ENCODE measurements at places on chromosomes 7 and 10. TPM values are rescaled to one million over a fixed set of nuclear protein-coding genes. Genes with fewer than 3 reads are reported as not detected.

Gene UCN3
- not detected for total RNA-seq

Gene PNLIPRP3
- total RNA-seq: 0.37 TPM

Gene CYP3A4
- total RNA-seq: not detected

Gene NXPH1
- not detected for total RNA-seq
